NK-92 treated with Interleukin-12 subunit alpha and Interleukin-12 subunit beta, amount 100 ng/mL, for 24 hours (cell line): ENCODE measurements at places on chromosomes 11 and 22.

DNA sequence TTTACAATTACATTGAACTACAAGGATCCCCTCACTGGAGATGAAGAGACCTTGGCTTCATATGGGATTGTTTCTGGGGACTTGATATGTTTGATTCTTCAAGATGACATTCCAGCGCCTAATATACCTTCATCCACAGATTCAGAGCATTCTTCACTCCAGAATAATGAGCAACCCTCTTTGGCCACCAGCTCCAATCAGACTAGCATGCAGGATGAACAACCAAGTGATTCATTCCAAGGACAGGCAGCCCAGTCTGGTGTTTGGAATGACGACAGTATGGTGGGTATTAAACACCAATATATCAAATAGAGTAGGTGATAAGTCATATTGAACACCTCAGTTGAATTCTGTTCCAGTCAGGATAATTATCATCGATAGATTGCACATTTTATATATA lies 4.4 kb downstream of the FBXO7 start:
- no peak for DNase-seq

GRCh38 chr11:75334976-75335375 lies 16.5 kb downstream of the ARRB1 start:
- no peak for DNase-seq

DNA sequence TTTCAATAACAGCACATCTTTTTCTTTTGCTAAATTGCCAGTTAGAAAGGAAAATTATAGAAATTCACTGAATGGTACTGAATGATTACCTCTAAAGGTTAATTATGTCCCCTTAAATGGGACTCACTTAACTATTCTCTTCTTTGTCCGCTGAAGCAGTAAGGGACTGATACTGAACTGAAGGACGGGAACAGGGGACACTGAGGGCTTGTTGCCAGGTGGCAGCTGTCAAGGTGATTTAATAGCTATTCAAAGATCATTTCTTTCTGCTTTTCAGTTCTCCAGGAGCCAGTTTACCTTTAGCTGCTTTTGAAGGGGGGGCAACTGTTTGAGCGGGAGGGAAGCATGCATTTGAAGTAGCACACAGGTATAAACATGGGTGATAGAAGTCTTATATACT lies 325.4 kb upstream of the CCDC90B start:
- no peak for DNase-seq

DNA sequence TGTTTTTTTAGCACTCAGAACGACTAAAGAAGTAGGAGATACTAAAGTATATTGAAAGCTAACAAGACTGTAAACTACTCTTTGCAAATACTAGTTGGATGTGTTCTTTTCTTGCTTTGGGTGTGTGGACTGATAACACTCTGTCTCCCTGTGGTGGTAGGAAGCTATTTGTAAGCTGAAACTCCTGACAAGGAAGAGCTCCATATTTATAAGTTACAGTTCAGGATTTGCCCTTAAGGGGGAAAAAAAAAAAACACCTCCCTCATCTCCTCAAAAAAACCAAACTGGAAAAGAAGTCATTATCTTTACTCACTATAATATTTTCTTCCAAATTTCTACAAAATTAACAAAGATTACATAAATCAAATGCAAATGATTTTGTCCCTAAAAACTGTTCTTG lies 94.9 kb downstream of the LARGE2 start:
- no peak for DNase-seq

- DNase-seq = no peak
Observed at GRCh38 chr22:45790401-45790800, 118.8 kb downstream of the ATXN10 start.

GRCh38 chr22:49616356-49617231 lies 211.1 kb downstream of the BRD1 start:
- no peak for DNase-seq

GRCh38 chr11:34427186-34427805 lies 11.4 kb upstream of the CAT start:
- no peak for DNase-seq

GRCh38 chr11:92501066-92501739 lies 276.6 kb downstream of the FAT3 start:
- DNase-seq = no peak

DNA sequence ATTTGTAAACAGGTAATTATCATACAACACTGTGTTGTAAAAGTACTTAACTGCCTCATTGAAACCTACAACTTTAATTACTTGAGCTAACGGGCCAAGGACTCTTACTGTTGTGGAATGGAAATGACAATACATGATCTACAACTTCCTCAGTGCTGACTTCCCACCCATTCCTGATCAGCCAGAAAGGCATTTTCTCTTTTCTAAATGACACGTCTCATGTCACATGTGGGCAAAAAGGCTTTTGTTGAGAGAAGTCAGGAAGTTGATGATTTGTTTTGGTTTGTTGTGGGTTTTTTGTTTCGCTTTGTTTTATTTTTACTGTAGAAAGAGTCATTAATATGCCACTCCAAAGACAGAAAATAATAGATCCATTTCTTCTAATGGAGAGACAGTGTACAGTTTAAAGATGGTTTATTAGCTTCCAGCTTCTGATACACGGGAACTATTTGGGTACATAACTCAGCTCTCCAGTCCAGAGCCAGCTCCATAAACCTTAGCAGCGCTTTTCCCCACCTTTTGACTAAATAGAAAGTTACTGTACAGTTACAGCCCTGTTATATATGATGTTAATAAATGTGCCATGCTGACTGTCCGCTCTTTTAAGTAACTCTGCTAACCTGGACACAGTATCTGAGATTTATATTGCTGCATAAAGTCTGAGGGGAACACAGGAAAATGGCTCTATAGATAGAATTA lies 509.4 kb upstream of the API5 start:
- DNase-seq = no peak

- DNase-seq = no peak
Observed at GRCh38 chr11:12472401-12473005, 95.1 kb downstream of the PARVA start.

- DNase-seq = no peak
Observed at GRCh38 chr11:126879516-126879915, 121.1 kb downstream of the KIRREL3 start.

DNA sequence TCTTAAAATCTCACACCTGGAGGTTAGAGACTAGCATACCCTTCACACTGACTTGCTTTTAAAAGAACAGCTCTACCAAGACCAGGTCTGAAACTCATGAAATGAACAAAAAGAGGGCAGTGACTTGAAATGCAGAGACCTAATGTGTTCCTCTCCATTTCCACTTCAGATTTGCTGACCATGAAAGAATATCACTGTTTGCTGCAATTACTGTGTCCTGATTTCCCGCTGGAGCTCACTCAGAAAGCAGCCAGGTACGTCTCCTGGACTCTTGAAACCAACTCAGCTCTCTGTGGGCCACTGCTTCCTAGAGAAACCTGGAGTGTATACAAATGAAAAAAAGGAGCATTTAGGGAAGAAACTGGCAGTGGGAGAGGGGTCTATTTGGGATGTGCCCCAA lies 39.2 kb downstream of the ARFGAP2 start:
- DNase-seq = no peak

DNA sequence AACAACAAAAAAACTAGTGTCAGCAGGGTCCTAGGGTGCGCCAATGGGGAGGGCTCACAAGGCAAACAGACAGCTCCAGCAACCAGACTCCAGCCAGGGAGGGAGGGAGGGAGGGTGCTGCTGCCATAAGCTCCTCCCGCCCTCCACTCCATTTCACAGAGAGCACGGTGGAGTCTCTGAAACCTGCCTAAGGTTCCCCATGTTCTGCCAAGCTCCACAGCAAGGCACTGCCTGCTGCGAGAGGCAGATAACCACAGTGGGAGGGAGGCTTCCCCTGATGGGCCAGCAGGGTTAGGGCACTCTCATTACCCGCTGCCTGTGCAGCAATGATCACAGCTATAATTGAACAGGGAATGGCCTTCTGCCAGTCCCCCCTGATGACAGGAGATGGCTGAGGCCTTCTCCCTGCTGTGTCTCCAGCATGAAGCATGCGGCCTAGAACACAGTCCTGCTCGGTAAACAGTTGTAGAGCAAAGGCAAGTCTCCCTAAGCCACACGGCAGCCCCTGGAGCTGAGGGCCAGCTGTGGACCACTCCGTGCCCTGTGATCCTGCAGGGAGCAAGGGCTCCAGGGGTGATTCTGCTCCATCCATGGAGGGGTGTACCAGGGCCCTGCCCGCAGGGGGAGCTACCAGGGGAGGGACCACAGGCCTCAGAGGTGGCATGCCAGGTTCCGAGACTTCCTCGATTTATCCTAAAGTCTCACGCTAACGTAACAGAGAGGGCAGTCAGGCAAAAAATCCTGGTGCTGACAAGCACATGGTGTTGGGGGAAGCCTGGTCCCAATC lies 42.9 kb downstream of the PC start:
- no peak for DNase-seq

DNA sequence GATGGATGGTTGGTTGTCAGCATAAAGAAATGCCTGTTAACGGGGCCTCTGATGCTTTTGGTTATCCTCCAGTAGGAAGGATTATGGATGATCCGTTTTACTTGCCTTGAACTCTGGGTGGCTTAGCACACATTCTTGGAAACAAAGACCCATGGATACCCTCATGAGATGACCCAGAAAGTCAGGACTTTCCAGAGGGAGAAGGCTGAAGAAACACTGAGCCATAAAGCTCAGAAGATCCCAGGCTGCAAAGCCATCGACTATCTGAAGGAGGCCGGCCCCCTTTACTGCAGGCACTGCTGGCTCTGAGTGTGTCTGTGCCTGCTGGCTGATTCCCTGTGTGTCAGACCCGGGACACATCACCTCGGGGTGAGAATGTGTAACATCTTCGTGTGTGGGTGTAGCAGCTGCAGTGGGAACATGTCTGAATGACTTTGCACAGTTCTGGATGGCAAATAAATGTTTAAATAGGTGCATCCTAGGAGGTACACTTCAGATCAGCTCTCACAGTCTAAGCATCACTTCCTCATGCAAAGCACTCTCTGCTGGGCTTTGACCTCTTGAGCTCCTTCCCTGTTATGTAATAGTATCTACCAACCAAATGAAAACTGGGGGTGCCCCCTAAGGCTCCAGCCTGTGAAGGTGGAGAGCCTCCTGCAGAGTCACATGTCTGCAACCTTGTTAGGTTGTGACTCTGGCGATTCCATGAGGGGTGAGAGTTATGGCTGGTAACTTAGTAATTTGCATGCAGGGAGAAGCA lies 1084.9 kb downstream of the TBC1D22A start:
- DNase-seq = no peak

GRCh38 chr22:50141462-50141861 lies 29.1 kb upstream of the PANX2 start:
- no peak for DNase-seq

DNA sequence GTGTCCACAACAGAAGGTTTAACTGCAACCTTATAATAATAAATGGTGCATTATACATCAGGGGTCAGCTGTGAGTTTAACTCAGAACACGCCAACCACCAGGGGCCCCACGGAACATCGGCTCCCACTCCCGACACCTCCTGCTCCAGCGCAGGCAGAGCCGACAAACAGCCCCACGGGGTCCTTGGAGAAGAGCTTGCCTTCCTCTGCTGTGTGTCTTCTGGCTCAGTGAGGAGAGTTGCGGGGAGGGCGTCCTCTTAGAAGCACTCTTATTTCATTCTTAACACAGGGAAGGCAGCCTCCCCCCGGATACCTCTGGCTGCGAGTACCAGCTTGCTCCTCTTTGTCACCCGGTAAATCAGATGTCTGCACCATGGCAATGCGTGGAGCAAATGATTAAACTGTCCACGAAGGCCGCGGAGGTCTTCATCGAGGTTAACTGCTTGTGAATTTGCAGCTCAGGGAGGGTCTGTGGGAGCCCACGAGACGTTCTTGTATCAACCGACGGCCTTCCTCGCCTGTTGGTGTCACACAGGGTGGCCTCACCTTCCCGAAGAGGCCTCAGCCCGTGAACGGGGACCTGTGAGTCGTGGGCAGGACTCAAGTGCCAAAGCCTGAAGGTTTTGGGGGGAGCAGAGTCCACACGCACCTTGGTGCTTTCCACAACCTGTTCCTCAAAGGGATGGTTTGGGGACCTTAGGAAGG lies 464.0 kb downstream of the BRD1 start:
- no peak for DNase-seq

DNA sequence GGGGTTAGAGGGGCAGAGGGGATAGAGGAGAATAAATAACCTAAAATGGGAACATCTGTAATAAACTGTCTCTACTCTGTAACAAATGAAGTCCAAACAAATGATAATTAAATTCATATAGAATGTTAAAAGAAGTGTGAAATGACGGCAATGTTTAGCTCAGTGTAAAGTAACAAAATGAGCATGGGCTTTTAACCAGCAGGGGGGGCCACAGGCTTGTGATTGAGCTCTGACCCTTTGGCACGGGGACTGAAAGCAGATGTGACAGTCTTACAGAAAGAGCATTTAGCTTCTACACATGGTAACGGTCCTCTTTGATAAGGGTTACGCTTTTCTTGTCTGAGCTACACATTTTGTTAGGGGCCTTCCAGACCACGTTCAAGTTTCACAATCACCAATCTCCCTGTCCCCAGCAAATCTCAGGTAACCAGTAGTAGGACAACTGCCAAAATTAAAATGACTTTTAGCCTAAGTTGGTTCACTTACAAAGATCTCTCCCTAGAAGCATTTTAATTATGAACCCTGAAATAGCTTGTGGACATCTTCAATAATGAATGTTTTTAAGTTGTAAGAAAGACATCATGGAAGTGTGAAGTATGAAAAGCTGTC lies 262.5 kb downstream of the DCDC1 start:
- DNase-seq = peak; percentile 16

GRCh38 chr22:23888615-23889401 lies 5.4 kb upstream of the MIF start:
- DNase-seq = no peak

- DNase-seq = no peak
Observed at GRCh38 chr11:67301951-67302516, 1.3 kb upstream of the SSH3 start.

DNA sequence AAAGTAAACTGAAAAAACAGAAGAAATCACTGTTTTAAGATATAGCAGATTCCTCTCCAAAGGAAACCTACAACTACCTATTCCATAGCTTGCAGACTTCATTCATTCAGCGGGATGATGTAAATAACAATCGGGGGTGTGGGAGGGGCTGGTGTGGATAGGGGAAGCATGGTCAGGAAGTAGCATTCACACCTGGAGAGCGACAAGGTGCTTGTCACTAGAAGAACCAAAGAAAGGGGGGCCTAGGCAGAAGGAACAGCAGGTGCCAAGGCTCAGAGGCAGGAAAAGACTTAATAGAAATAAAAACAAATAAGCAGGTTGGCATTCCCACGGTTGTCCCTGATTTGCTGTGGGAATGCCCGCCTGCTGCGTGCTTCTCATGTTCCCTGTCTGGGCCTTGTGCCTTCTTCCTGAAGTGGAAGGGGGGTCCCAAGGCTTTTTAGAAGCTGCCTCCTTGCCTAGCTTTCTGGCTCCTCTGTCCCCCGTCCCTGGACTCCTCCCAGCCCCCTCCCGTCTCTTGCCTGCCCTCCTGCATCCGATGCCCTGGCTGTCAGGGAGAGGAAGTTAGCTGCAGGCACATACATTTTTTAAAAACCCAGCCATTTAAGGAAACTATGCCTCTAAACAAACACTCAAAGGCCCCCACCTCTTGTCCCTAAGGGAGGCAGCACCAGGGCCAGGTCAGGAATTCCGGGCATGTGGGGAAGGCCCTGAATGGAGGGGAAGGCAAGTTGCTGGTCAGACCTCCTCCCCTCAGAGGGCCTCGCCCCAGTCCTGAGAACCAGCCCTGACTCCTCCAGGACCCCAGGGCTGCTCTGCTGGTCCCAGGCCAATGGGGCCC lies 54.7 kb upstream of the PRDM11 start:
- no peak for DNase-seq
